ENCODE measurements at places on chromosomes 3 and 15.

GRCh38 chr15:31371520-31372240 is 45.0 kb downstream of the KLF13 start:
- no peak for DNase-seq

DNA sequence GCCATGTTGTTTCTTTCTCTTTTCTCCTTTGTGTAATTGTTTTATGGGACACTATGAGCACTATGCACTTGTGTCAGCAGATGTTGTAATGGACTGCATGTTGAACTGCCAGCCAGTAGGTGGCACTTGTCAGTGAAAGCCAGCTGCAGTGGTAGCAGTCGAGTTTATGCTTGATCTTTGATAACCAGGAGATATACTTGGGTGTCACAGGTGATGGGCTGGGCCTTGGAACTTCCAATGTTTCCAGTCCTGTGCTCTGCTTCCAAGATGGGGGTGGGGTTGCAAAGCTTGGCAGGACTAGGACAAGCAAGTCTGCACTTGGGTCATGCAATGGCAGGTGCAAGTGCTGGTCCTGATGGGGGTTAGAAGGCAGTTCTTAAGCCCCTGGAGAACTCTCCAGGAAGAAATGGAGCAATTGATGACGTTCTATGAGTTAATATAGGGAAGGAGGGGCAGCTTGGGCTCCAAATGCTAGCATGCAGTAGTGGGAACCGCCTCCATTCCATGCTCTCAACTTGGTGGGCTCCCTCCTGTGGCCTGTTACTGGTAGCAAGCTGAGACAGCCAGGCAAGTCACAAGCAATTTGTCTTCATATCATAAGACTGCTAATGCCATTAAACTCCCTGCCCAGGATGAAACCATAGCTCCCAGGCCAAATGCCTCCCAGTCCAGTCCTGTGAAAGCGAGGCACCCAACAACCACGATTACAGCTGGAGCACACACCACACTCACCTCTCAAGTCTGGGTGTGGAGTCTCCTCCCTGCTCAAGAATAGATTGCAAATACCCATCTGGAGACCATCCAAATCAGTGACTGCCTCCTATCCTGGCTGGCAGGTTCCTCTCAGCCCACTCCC is 287.2 kb downstream of the CGGBP1 start:
- DNase-seq = peak; percentile 66

DNA sequence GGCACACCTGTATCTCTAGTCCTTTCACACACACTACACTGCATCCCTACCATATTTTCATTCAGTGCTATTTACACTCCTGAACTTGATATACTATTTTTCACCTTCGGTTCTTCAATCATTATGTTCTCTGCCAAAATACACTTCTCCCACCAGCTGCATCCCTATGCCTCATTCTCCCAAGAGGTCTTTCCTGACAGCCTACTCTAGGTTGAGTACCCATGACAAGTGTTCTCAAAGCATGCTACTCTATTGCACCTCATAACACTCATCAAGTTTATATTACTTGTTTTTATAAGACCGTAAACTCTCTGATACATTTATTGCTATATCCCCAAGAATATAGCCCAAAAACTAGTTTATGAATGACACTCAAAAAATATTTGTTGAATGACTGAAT is 549.5 kb downstream of the PYDC2 start:
- DNase-seq = no peak

GRCh38 chr3:83890039-83890762 is 1068.6 kb upstream of the CADM2 start:
- DNase-seq = no peak

- DNase-seq = no peak
These were observed at the start of gene SMCO1 for GRCh38 chr3:196514913-196515621. Gene SMCO1 (minus strand): TSS chr3:196515346. CDS start chr3:196515209, 137 bp downstream.

GRCh38 chr3:60992395-60992794 is 258.9 kb downstream of the FHIT start:
- DNase-seq = no peak

- no peak for DNase-seq
These were observed 39.8 kb downstream of the SQOR start for GRCh38 chr15:45674677-45675076.

DNA sequence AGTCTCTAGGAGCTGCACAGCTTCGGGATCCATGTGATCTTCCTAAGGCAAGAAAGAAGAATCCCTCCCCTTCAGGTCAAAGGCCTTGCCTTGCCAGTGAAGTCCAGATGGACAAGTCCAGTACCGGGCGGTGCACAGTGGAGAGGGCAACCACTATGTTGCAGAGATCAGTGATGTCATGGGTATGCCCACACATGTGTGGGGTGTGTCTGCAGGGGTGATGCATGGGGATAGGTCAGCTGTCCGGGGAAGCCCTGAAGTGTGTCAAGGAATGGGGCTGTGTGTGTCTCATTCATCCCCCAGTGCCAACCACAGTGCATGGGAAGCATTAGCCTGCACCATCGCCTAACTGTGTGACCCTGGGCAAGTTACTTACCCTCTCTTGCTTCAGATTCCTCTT is 66.5 kb downstream of the TLE3 start:
- DNase-seq = no peak

- DNase-seq = no peak
These were observed 69.5 kb downstream of the TPRA1 start for GRCh38 chr3:127520993-127521392.

DNA sequence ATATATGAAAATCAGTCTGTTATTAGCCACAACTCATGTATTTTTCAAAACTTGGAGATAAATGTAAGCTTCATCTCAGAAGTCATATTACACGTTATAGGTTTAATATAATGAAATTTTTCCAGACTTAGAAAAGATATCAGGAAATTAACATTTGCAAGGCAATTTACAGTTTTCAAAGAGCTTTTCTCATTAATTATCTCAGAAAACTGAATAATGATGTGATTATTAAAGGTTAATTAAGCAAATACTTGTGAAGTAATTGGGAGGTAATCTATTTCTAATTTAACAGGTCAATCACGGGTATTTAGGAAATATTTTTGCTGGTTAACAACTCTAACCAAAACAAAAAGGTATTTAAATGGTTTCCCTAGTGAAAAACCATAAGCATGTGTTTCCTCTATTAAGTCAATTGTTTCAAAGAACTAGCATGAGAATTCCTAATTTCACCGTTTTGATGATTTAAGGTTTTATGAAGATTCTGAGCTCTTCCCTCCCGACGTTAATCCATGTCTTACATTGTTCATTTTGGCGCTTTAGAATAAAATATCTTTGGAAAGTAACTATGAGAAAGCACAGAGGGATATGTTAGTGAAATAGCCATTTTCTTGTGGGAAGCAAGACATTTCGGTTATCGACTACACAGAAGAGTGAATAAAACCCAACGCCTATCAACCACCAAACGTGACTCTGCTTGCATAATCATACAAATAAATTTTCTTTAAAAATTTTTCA is 1.5 kb upstream of the NEO1 start:
- peak; percentile 1 for DNase-seq

DNA sequence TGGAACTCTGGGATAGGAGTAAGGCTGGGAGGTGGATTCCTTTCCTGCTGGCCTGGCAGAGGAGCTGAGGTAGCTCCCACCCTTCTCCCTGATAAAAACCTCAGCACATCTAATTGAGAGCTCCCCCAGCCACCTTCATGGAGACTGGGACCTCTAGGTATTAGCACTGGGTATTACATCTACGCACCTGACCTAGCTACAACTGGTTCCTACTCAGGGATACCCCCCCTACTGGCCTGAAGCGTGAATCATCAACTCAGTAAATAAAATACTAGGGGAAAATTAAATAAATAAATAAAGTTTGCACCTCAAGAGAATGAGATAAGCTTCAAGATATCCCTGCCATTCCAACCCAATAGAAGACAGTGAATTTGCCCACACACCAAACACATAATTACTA is 140.4 kb downstream of the NEK10 start:
- DNase-seq = no peak

DNA sequence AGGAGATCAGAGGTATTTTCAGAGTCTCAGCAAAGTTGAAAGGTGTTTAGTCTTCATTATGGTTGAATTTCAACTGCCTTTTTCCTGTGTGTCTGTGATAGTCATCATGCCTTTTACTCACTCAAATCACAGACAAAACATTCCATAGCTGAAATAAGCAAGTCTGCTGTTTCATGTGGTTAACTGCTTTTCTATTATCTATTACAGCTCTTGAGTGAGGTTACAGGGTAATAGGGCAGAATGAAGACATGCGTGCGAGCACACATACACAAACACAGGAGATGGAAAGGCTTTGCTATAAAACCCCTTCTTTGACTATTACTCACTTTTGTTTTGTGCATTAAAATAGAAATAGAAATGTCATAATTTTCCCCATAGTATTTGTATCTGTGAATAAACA is 192.6 kb upstream of the RARB start:
- no peak for DNase-seq

DNA sequence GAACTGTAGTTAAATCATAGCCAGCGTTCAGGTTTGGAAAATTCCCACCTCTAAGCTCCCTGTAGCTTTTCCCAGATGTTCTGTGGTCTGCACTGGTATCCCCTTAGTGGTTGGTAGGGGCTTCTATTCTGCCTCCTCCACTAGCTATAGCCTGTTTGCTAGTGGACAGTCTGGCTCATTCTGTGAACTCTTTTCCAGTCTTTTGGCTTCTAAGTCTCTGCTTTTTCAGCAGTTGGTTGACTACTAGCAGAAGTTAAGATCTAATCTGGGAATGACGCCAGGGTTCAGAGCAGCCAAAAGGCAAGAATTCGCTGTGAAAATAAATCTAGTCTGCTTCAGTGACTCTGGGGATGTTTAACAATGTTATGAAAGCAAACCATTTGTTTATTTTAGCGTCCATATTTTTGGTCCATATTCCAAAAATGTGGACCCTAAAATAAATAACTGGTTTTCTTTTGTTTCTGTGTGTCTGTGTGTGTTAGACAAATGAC is 73.7 kb upstream of the WDR72 start:
- peak; percentile 0 for DNase-seq

DNA sequence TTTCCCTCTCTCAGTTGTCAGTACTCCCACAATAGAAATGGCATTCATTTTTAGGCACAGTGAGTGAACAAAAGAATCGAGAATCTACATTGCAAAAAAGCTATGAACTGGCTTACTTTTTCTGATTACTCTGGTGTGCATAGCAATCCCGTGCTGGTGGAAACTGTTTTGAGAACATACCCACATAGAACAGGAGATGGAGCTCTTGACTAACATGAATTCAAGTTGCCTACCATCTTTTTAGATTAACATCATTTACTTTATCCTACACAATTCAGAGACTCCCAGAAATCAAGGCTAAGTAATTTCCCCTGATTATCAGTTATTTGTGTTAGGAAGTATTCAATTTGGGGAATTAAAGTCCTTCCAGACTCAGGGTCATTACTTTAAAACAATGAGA is 326.6 kb downstream of the ARPP21 start:
- peak; percentile 65 for DNase-seq

DNA sequence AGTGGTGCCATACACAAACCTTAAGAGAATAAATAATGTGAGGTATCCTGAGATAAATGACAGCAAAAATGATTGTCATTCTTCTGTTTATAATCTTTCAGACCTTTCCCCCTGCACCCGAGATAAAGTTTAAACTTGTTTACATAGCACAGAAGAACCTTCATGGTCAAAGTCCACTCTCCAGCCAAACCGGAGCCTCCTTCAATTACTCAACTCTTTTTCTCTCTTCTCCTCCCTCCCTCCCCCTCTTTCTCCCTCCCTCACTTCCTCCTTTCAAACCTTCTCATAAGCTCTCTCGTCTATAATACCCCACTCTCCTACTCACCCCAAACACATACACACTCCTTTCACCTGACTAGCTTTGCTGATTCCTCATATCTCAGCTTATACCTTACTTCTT is 198.9 kb downstream of the EFHB start:
- DNase-seq = no peak

GRCh38 chr3:142888481-142889211 is at the start of gene PCOLCE2:
Gene PCOLCE2 (minus strand): TSS chr3:142889083. CDS start chr3:142888896, 187 bp downstream.
- no peak for DNase-seq

DNA sequence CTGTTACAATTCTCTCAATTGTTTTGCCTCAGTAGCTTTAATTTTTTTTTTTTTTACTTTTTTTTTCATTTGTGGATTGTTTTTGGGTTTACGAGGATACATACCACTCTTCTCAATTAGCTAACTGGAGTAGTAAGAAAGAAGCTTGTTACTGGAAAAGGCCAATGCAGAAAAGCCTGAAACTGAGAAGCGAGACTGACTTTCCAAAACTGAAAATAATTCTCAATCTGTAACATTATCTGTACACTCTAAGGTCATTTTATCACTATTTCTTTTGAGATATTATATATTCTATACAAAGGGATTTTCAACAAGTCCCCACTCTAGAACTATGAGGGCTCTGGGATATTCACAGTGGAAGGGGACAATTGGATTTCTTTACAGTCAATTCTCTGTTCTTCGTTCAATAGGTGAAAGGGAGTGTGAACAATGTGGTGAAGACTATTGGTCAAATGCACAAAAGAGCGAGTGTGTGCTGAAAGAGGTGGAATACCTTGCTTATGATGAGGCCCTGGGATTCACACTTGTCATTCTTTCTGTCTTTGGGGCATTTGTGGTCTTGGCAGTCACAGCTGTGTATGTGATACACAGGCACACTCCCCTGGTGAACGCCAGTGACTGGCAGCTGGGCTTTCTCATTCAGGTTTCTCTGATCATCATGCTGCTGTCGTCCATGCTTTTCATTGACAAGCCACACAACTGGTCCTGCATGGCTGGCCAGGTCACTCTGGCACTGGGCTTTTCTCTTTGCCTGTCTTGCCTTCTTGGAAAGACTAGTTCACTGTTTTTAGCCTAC is 83.9 kb upstream of the KCNAB1 start:
- DNase-seq = no peak

DNA sequence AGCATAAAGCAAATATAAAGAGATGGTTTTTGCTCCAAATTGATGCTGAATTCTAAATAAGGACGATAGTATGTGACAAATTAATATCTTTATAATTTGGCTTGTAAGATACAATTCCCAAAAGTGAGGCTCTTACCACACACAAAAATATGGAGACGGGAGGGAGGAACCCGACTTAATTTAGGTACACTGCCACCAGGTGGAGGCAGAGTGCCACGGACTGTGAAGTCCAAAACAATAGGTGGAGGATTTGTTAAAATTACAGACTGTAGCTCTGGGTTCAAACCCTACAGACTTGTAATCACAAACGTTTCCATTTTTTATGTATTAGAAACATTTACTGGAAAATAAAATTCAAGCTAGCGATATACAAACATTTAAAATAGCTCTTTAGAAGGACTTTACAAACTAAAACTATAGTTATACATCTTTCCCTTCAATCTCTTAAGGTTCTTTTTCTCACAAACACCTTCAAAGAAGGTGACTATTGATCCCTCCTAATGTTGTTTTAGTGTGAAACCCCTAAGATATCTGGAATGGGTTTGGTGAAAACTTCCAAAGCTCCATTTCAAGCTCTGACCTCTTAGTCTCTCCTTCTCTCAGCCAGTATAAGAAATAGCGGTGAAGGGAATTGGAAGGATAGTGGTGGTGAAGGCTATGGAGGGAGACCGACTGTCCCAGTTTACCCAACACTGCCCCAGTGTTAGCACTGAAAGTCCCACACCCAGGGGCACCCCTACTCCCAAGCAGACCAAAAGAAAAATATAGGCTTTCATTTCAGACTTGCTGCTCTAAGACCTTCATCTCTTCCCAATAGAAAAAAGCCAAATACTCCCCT is 89.7 kb downstream of the AQP9 start:
- DNase-seq = peak; percentile 90

- DNase-seq = no peak
These were observed 135.3 kb downstream of the FEZF2 start for GRCh38 chr3:62238003-62238402.

Data from cardiac fibroblast (primary cell).